Calu3 (cell line): ENCODE measurements at places on chromosomes 3 and 15. TPM values are rescaled to one million over a fixed set of nuclear protein-coding genes. Genes with fewer than 3 reads are reported as not detected.

GRCh38 chr15:66729331-66729951 lies 27.4 kb downstream of the SMAD6 start:
- DNase-seq: no peak

DNA sequence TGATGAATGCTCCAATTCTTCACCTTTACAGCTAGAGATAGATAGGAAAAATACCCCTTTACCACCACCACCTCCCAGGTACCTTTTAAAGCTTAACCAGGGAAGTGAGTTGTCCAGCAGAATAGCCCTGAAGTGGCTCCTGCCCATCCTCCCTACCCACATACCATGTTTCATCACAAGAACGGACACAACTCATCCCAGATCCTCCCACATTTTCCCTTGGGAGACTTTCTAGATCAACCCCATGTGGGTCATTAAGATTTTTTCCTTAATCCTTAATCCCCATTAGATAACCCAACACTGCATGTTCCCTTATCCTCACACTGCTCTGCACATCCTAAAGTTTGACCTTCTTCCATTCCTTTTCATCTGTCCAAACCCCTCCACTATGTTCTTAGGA lies 69.3 kb downstream of the CHST2 start:
- no peak for DNase-seq

DNA sequence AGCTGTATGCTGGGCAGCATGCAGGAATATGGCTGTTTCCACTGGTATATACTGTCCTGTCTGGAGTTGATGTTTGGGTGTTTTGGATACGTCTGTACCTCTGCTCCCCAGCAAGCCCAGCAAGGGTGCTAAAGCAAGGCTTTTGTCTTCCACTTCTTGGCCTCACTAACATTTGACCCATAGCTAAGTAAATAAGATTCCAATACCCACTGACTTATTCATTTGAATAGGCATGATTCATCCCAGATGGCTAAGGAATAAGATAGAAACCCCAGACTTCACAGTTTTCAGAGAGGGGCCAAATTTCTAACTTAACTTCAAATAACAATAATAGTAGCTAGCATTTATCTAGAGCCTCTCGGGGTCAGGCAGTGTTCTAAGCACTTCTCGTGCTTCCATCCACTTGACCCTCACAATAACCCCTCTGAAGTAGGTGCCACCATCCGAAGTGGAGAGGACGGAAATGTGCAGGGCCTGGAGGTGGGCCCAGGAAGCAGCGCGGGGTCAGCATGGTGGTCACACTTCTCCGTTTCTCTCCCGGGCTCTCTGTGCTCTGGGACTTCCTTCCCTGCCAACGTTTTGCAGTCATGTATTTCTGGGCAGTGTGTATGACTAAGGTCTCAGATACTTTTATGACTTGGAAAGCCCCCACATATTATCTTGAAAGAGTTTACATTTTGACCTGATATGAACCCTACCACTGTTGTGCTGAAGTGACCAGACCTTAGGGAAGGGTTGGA lies 39.3 kb downstream of the LRRK1 start:
- no peak for DNase-seq

DNA sequence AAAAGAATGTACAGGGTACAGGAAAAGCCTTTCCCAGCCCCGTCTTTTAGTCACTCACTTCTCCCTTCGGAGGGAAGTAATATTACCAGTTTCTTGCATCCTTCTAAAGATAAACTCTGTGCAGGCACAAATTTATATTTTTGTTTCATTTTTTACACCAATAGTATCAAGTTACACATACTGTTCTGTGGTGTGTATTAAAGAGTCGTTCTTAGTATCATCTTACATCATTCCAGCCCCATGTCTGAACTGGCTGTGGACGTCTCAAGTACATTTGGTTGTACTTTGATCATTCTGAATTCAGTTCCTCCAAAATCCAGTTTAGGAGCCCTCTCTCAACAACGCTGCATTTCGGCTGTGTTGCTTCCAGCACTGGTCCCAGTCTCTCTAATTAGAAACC lies 68.7 kb downstream of the LMLN start:
- DNase-seq: no peak

GRCh38 chr15:58458076-58458475 lies 26.3 kb downstream of the LIPC start:
- no peak for DNase-seq

DNA sequence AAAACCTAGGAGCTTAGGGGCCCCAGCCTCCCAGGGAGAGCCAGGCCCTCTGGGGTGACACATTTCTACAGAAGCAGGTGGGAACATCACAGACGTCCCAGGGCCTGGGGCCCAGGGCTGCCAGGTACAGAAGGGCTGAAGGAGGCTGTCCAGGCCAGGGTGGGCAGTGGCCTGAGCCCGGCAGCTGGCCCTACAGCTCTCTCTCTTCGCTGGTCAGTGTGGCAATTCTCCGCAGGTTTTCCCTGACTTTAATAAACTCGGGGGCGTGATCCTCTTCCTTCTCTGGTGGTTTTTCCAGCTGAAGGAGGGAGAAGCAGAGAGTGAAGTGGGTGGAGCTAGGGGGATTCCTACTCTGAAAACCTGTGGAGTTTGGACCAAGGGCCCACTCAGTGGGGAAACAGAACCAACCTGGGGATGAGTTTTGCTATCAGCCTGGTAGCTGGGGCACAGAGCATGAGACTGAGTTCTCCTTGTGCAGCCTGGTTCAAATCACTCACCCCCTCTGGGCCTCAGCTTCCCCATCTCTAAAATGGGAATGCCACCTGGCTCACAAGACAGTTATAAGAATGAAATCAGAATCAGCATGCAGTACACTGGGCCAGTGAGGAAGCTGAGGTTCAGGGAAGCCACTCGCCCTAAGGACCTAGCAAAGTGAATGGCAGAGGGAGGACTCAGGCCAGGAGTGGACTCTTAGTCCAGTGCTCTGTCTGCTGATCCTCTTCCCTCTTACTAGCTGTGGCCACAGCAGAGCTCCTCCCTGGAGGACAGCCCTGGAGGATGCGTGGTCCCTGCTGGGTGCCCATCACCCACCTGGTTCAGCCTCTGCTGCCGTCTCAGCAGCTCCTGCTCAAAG lies 10.6 kb downstream of the FAM107A start:
- DNase-seq: no peak

- DNase-seq: no peak
These were observed 53.5 kb downstream of the TFDP2 start for GRCh38 chr3:142095841-142096240.

- no peak for DNase-seq
These were observed 353.9 kb upstream of the LMCD1 start for GRCh38 chr3:8147711-8148110.

DNA sequence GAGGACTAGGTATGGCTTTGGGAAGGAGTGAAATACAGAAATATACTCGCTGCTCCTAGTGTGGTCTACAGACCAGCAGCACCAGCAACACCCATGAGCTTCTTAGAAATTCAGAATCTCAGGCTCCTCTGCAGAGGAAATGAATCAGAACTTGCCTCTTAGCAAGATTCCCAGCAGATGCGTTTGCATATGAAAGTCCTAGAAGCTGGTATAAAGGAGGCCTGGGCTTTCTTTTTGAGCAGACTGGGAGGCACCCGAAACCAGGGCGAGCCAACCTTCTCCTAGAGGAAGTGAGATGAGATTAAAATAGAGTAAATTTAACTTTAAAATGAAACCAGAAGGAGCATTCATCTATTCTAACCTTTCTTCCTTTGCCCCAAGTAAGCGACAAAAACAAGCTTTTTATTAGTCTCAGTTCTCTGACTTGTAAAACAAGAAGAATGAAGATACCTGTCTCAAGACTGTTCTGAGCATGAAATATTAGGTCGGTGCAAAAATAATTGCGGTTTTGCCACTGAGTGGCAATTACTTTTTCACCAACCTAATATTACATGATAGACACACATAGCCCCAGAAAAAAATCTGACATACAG lies 140.0 kb downstream of the PDZRN3 start:
- DNase-seq: no peak

GRCh38 chr15:41795996-41796856 lies 21.9 kb downstream of the MAPKBP1 start:
- DNase-seq: no peak

GRCh38 chr3:124513610-124513997 lies 216.6 kb upstream of the UMPS start:
- DNase-seq: no peak

- no peak for DNase-seq
These were observed 45.5 kb downstream of the HPS3 start for GRCh38 chr3:149174901-149175300.

GRCh38 chr3:177693616-177694264 lies 496.5 kb upstream of the TBL1XR1 start:
- no peak for DNase-seq

- DNase-seq: no peak
These were observed 77.6 kb upstream of the SNRPN start for GRCh38 chr15:24877174-24877573.

GRCh38 chr3:54355800-54356199 lies 233.4 kb downstream of the CACNA2D3 start:
- no peak for DNase-seq

SH2D7 gene
- not detected in 2 replicates for total RNA-seq

LDHAL6B gene
- not detected in 2 replicates for total RNA-seq

SAMMSON gene
- not detected in 2 replicates for total RNA-seq

CORO2B gene
- total RNA-seq: 0.14 and 0.15 TPM in 2 replicates

CHL1 gene
- 0.73 and 1.0 TPM in 2 replicates for total RNA-seq

SCN5A gene
- total RNA-seq: 0.42 and 0.61 TPM in 2 replicates
